ENCODE measurements at places on chromosomes 5 and 9. TPM values are rescaled to one million over a fixed set of nuclear protein-coding genes. Genes with fewer than 3 reads are reported as not detected.

GRCh38 chr5:97575322-97575721, 392.3 kb upstream of the RIOK2 start:
- no peaks in the 10 kb centered on the region for H3K4me1 ChIP-seq
- no peaks in the 10 kb centered on the region for H3K27me3 ChIP-seq
- H3K4me3 ChIP-seq: no peak overlapping the region
- DNase-seq: no peak

DNA sequence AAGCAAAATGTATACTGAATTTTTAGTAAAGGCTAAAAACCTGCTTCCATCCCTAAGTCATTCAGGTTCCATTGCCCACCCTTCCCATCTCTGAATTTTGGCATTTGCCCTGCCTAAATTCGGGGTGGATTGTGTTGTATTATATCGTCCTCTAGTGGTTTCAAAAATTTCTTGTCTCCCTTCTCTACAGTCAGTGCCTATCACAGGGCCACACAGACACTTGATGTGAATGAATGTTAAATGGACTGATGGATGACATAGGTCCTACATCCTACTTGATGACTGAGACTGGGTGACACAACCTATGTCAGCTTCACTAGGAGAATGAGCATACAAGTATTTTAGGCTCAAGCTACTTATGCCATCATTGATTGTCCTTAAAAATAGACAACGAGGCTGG, 45.6 kb upstream of the SLC30A5 start:
- H3K4me3 ChIP-seq: no peak overlapping the region
- H3K4me1 ChIP-seq: peaks cover 4% of the 10 kb centered on the region
- no peaks in the 10 kb centered on the region for H3K36me3 ChIP-seq

DNA sequence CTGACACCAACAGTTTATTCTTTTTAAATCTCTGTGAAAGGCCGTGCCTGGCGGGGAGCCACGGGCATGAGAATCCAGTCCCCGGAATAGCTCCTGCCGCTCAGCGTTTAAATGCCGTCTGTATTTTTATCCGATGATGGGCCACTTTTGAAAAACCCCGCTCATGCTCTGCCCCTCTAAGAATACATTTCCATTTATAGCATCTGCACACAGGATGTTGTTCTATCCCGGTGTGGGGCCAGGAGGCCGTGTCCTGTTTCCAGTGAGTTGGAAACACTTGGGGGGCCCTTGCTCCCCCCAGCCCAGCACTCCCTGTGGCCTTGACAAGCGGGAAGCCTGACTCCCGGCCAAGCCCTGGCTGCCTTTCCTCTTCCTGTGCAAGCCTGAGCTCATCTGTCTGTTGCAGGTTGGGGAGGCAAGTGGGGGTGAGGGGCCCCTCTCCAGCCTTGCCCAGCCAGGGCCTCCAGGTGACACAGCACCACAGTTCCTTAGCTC, 39.0 kb downstream of the ERGIC1 start:
- no peak overlapping the region for H3K4me3 ChIP-seq
- no peak for DNase-seq
- H3K27me3 ChIP-seq: no peaks in the 10 kb centered on the region
- no peaks in the 10 kb centered on the region for H3K36me3 ChIP-seq

Gene OSMR
- 1.2 TPM for total RNA-seq

GRCh38 chr9:74357577-74357976, 139.6 kb upstream of the RORB start:
- H3K36me3 ChIP-seq: no peaks in the 10 kb centered on the region
- H3K4me1 ChIP-seq: no peaks in the 10 kb centered on the region
- no peaks in the 10 kb centered on the region for H3K27me3 ChIP-seq
- no peak overlapping the region for H3K27ac ChIP-seq

DNA sequence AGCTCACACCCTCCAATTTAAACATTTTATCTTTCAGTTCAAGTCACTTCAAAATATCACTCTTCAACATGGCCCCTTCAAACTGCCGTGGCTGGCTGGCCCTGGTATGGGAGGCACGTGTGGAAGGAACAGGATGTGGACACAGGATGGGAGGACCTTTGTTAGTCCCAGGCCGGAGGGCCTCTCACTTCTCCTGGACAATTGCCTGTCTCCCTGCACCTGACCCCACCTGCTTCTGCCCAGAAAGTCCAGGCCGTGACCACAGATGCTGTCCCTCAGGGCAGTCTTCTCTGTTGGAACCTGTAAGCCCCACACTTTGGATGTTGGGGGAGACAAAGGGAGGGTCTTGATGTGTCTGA, 19.4 kb downstream of the AMBP start:
- no peak for DNase-seq
- H3K27ac ChIP-seq: no peak overlapping the region
- H3K27me3 ChIP-seq: no peaks in the 10 kb centered on the region
- H3K4me1 ChIP-seq: no peaks in the 10 kb centered on the region
- H3K36me3 ChIP-seq: no peaks in the 10 kb centered on the region

Gene UBE2R2
- total RNA-seq: 22.5 TPM

Gene ZNF782
- total RNA-seq: 4.9 TPM

- H3K4me1 ChIP-seq: no peaks in the 10 kb centered on the region
- H3K27ac ChIP-seq: no peak overlapping the region
- DNase-seq: no peak
- H3K36me3 ChIP-seq: no peaks in the 10 kb centered on the region
Measured at GRCh38 chr5:142795251-142795650, 25.1 kb downstream of the ARHGAP26 start.

DNA sequence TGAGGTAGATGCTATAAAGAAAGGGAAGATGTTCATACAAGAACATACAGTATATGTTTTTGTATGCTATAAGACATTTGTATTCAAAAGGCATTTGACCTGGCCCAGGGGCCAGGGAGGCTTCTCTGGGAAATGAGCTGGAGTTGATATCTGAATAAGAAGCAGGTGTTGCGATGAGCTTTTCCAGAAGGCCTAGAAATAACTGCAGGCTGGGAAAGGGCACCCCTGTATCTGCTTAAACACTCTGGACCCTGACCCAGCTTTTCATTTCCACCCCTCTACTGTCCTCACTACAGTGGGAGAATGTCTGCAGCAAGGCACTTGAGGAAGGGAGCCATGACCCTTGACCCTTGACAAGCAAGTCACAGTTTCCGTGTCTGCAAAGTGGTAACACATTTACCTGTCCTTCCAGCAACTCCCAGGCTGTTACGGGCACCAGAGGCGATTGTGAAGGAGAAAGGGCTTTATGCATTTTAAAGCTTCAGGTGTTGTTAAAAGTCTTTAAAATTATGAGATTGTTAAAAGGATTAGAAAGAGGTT, 88.2 kb upstream of the PANK3 start:
- H3K4me1 ChIP-seq: peaks cover 6% of the 10 kb centered on the region
- no peak overlapping the region for H3K4me3 ChIP-seq
- DNase-seq: no peak
- H3K27ac ChIP-seq: no peak overlapping the region

DNA sequence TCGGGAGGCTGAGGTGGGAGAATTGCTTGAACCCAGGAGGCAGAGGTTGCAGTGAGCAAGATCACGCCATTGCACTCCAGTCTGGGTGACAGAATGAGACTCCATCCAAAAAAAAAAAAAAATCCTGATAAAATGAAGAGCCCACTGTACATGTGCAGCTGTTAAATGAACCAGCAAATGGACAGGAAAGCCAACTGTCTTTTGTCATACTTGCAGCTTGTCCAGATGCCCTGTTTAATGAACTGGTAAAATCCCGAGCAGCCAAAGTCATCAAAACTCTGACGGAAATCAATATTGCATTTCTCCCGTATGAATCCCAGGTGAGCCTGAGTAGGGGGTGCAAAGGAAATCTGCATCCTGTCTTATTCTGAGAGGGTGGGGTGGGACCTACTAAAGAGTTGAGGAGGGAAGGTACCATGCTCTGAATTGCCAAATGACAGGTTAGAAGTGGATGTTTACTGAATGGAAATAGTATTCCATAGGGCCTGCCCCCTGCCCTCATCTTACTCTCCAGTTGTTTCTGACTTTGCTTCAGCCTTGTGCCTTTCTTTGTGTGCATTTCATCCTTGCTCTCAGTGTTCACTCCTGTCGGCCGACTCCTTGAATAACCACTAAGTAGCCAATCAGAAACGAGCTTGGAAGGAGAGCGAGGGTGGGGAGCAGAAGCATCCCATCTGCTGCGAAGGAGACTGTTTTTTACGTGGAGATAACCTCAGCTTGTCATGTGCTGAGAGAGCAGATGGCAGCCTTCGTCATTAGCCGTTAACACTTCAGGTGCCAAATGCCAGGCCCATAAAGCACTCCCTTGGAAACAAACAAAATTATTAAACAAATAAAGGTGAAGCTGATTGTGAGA, 45.7 kb upstream of the CFAP157 start:
- no peaks in the 10 kb centered on the region for H3K27me3 ChIP-seq
- H3K4me3 ChIP-seq: no peak overlapping the region
- DNase-seq: no peak
- H3K36me3 ChIP-seq: peaks cover 40% of the 10 kb centered on the region
- no peak overlapping the region for H3K27ac ChIP-seq

- no peaks in the 10 kb centered on the region for H3K27me3 ChIP-seq
- DNase-seq: no peak
- no peak overlapping the region for H3K27ac ChIP-seq
- H3K4me1 ChIP-seq: no peaks in the 10 kb centered on the region
- no peak overlapping the region for H3K4me3 ChIP-seq
Measured at GRCh38 chr5:167936944-167937634, 354.4 kb upstream of the WWC1 start.

GRCh38 chr9:130627051-130627450, 37.3 kb upstream of the PRDM12 start:
- peaks cover 90% of the 10 kb centered on the region for H3K36me3 ChIP-seq
- DNase-seq: no peak
- no peak overlapping the region for H3K27ac ChIP-seq
- no peaks in the 10 kb centered on the region for H3K4me1 ChIP-seq

Gene RORB
- total RNA-seq: not detected

Gene ADGRD2
- not detected for total RNA-seq

- H3K27ac ChIP-seq: no peak overlapping the region
- no peak overlapping the region for H3K4me3 ChIP-seq
- no peak for DNase-seq
- H3K27me3 ChIP-seq: no peaks in the 10 kb centered on the region
Measured at GRCh38 chr9:122354536-122355199, 16.2 kb upstream of the PTGS1 start.

DNA sequence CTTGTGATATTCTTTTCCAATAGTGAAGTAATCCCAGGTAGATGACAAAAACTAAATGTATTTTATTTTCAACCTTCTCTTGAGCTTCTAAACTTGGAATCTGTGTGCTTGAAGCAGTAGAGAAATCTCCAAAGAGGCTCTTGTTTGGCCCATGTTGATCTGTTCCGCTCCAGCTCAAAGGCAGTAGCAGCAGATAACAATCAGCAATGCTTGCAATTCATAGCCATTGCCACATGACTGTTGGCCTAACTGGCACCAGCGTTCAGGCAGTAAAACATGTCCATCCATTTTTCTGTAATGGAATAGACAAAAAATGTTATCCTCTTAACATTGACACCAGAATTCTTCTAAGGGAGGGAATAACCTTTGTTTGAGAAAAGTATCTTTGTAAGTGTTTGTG, 270.7 kb upstream of the MSX2 start:
- H3K4me3 ChIP-seq: no peak overlapping the region
- no peaks in the 10 kb centered on the region for H3K4me1 ChIP-seq
- no peak for DNase-seq
- no peaks in the 10 kb centered on the region for H3K27me3 ChIP-seq
- no peaks in the 10 kb centered on the region for H3K36me3 ChIP-seq
- H3K27ac ChIP-seq: no peak overlapping the region

Gene FOXD4L5
- 0.16 TPM for total RNA-seq

Gene ARID3C
- not detected for total RNA-seq

DNA sequence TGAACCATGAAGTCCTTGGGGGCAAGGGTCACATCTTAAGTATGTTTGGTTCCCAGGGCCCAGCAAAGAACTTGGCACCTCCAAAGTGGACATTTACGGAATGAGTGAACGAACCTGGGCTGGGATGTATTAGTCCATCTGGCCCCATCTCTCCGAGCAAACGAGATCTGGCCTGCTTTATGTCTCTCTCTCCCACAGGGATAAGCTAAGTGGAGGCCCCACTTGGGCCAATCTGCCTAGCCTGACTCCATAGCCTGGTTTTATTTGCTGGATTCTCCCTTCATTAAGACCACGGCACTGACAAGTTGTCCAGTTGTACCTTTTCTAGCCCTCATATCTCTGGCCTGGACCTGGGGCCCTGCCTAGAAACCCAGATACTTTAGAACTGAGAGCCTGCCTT, 2.1 kb downstream of the TTLL11 start:
- H3K4me3 ChIP-seq: no peak overlapping the region
- no peak overlapping the region for H3K27ac ChIP-seq
- no peaks in the 10 kb centered on the region for H3K27me3 ChIP-seq
- H3K4me1 ChIP-seq: peaks cover 20% of the 10 kb centered on the region
- no peaks in the 10 kb centered on the region for H3K36me3 ChIP-seq

DNA sequence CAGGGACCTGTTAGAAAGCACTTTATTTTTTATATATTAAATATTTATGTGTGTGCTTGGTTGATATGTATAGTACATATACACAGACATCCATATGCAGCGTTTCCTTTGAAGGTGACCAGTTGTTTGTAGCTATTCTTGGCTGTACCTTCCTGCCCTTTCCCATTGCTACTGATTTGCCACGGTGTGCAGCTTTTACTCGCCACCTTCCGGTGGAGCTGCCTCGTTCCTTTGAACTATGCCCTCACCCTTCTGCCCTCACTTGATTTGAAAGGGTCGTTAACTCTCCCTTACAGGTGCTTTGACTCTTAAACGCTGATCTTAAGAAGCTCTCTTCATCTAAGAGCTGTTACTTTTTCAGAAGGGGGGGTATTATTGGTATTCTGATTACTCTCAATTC, 20.5 kb downstream of the RGMB start:
- H3K4me1 ChIP-seq: no peaks in the 10 kb centered on the region
- H3K27me3 ChIP-seq: no peaks in the 10 kb centered on the region
- no peak overlapping the region for H3K4me3 ChIP-seq
- DNase-seq: no peak
- H3K27ac ChIP-seq: no peak overlapping the region
- no peaks in the 10 kb centered on the region for H3K36me3 ChIP-seq

DNA sequence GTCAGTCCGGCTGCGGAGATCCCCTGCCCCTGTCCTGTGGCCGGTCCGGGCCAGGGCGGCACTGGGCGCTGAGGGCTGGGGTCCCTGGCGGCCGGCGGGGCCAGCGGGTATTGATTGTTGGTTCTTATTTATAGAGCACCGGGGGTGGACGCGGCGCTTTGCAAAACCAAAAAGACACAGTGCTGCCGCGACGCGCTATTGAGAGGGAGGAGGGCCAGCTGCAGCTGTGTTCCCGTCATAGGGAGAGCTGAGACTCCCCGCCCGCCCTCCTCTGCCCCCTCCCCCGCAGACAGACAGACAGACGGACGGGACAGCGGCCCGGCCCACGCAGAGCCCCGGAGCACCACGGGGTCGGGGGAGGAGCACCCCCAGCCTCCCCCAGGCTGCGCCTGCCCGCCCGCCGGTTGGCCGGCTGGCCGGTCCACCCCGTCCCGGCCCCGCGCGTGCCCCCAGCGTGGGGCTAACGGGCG, 2.5 kb downstream of the LRRC26 start:
- no peak overlapping the region for H3K4me3 ChIP-seq
- no peaks in the 10 kb centered on the region for H3K36me3 ChIP-seq
- H3K27me3 ChIP-seq: peaks cover 29% of the 10 kb centered on the region
- peak; percentile 41 for DNase-seq
- H3K4me1 ChIP-seq: peaks cover 98% of the 10 kb centered on the region

- H3K4me3 ChIP-seq: no peak overlapping the region
- H3K27me3 ChIP-seq: no peaks in the 10 kb centered on the region
- H3K36me3 ChIP-seq: no peaks in the 10 kb centered on the region
- DNase-seq: no peak
- H3K27ac ChIP-seq: no peak overlapping the region
Measured at GRCh38 chr5:4418084-4418483, 722.0 kb upstream of the ADAMTS16 start.

- no peaks in the 10 kb centered on the region for H3K36me3 ChIP-seq
- no peak overlapping the region for H3K4me3 ChIP-seq
- DNase-seq: no peak
- no peak overlapping the region for H3K27ac ChIP-seq
Measured at GRCh38 chr5:126015235-126016181, 407.7 kb upstream of the GRAMD2B start.

Gene SMC5
- total RNA-seq: 16.5 TPM
